ENCODE measurements at places on chromosomes 3 and 15.

DNA sequence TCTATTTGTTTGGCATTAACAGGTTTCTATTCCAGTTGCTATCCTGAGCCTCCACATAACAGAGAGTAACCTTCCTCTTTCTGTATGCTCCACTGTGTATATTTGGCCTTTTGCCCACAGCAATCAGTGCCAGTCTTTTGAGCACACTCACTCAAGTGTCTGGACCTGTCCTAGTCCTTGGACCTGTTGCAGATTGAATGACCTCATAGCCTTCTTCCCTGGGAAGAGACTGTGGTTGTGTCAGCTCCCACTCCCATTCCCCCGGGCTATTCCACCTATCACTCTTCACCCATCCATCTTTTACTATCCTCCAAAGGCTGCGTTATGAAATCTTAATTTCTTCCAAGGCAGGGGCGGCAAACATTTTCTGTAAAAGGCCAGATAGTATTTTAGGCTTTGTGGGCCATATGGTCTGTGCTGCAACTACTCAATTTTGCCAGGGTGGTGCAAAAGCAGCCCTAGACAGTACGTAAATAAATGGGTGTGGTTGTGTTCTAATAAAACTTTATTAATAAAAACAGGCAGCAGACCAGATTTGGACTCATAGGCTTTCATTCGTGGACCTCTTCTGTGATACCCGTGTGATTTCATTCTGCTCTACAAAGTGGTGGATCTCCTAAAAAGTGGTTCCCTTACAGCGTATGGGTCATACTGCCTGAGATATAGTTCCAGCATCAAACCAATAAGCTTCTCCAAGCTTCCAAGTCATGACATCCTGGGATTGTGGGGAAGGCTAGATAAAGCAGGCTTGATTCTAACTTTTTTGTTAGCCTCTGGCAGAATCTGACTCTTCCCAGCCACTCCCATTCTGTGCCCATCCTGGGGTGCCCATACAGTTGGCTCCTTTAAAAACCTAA lies 57.4 kb downstream of the CDAN1 start:
- DNase-seq, result no peak

GRCh38 chr15:70047386-70048197 lies 50.1 kb downstream of the TLE3 start:
- DNase-seq, result no peak

DNA sequence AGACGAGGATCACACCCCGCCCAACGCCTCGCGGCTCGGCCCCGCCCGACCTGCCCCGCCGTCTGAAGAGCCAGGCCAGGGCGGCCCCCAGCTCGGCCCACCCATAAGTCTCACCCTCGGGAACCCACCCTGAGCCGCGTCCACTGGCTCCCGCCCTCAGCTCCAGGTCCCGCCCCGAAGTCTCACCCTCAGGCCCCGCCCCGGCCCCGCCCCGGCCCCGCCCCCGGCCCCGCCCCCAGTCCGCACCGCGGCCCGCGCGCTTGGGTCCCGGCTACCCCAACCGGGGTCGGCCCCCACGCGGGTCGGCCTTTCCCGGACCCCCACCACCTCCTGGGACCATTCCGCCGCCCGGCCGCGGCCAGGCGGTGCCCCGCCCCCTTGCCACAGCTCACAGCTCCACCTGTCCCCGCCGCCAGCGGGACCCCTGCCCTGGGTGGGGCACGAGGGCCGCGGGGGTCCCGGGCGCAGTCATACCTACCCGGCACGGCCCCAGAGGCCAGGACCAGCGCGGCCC lies 489 bp downstream of the CSPG5 start:
- DNase-seq, result no peak

- DNase-seq, result no peak
Observed at GRCh38 chr3:114550165-114550564, 256.3 kb downstream of the TIGIT start.

DNA sequence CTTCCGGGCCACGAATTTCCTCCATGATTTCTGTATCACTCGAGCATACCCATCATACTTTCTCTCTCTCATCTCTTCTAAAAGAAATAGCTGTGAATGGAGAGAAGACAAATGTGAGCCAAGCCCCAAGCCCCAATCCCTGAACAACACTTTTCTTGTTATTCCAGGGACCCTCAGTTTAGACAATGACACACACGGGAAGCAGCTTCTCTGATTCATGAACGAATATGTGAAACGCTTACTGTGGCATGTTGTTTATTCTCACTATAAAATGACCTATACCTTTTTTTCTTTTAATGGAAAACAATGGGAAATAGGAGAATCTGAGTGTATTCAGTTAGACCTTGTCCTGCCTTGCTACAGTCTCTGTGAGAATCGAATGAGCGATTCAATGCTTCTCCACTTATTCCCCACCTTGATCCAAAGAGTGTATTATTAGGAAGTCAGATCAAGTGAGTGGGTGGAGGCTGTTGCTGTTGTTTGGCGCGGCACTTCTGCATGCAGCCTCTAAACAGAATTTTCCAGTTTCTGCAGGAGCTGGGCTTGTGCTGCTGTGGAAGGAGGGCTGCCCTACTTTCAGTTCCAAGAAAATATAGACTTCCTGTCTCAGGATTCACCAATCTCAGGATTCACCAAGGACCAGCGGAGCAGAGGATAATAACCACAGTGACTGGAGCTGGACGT lies 32.4 kb upstream of the LDHAL6B start:
- no peak for DNase-seq

- DNase-seq, result no peak
Observed at GRCh38 chr3:130693314-130693713, 53.3 kb downstream of the PIK3R4 start.

- no peak for DNase-seq
Observed at GRCh38 chr3:52452570-52453221, 1.1 kb downstream of the TNNC1 start.

DNA sequence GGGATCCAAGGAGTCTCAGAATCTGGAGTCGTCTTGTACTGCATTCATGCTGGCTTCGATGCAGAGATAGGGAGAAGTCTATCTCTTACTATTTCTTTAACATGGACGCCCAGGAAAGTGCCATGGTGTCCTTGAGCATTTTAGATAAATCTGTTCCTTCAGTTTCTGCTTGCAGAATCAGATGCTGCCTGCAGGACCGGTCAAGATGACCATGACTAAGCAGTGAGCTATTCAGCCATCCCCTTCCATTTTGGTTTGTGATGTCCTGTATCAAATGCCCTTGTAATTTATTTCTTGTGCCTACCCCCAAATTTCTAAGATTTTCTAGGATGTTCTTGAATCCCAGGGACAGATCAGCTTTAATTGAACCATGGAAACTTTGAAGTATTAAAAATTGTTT lies 139.4 kb upstream of the TP63 start:
- no peak for DNase-seq

DNA sequence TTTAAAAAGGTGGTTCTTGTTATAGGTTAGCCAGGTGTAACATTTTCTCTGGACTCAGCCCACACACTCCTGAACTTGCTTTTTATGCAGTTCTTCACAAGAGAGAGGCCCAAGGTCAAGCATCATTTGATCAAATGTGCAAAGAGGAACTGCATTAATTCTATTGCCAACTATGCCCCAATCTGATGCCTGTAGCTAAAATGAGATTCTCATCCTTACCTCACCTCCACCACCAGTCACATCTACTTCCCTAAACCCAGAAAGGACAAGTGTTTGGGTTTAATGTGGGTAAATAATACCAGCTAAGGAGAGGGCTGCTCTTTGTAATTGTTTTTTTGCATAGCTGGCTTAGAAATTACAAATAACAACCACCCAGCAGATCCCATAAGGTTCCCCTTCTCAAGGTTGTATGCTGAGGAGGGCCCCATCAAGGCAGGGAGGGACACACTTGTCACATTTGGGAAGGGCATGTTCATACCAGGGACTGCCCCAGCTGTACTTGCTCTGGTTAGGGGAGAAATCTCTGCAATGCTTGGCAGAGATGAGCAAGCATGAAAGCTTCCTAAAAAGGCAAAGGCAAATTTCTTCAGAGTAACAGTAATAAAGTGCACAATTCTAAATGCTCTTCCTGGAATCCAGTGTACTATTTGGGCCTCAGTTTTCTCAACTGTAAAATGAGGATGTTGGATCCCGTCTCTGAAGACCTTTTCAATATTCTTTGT lies 76.2 kb downstream of the TGFBR2 start:
- DNase-seq, result no peak

DNA sequence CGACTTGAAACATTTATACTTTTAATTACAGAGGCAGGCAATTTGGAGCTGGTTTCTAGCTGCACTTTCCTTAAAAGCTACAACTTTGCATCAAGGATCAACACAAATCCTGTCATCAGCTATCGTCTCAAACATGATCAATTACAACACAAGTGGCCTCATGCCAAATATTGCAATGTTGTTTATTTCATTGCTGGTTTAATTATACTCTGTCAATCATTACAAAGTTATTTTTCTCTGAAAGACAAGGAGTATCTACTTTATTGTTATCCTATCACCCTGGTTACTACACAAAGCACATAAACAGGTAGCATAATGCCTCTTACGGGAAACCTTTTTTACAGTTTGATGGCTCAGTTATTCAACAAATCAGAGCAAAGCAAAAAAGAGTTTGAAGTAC lies 58.0 kb upstream of the FOXB1 start:
- DNase-seq, result no peak

- no peak for DNase-seq
Observed at GRCh38 chr15:78018946-78019644, 58.4 kb downstream of the TBC1D2B start.

DNA sequence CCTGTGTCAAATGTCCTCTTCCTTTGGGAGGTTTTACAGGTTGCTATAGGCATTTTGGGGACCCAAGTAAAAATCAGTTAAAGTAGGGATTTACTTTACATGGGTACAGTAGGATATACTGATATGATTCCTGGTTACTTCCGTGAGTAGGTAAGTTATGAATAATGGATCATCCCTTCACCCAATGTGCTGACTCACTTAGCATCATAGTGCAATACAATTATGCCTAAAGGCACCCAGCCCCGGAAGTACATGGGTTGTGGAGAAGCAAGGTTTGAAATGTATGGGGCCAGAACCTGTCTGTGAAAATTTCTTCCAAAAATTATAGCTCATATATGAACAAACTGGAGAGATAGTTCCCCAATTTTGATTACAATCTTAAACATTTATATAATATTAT lies 64.0 kb downstream of the GLB1 start:
- DNase-seq, result no peak

GRCh38 chr3:29771602-29772001 lies 490.7 kb downstream of the RBMS3 start:
- DNase-seq, result no peak

- DNase-seq, result no peak
Observed at GRCh38 chr3:37535526-37536432, 325.9 kb upstream of the CTDSPL start.

DNA sequence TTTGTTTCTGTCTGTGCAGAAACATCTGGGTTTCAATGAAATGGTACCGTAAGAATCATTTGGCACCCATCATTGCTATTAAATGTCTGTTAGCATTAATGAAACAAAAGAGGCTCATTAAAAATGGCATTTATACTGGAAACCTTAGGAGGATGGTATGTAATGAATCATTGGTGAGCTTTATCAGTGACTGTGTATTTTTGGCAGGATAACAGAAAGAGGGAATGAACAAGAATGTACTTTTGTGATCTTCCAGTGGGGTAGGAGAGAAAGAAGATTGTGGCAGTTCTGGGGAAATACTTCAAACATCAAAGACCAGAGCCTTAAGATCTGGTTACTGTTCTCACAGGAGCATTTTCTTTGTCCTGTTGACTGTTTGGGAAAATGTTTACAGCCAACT lies 4.7 kb upstream of the DCBLD2 start:
- DNase-seq, result no peak

- DNase-seq, result no peak
Observed at GRCh38 chr3:31077021-31077601, 182.7 kb upstream of the GADL1 start.

DNA sequence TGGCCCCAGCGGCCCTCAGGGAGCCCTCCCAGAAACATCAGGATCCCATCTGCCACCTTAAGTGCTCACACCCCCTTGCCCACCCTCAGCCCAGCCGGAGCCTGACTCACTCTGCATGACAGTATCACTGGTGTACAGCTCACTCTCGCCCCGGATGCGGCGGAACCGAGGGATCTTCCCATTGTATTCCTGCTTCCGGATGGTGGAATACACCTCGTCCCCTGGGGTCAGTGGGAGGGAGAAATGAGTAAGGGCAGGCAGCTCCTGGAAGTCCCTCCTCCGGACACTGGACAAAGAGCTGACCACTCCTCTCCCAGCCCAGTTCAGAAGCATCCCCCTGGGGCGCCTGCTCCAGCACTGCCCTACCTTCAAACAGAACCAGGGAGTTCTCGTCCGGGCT lies 16.5 kb downstream of the SEMA7A start:
- no peak for DNase-seq

DNA sequence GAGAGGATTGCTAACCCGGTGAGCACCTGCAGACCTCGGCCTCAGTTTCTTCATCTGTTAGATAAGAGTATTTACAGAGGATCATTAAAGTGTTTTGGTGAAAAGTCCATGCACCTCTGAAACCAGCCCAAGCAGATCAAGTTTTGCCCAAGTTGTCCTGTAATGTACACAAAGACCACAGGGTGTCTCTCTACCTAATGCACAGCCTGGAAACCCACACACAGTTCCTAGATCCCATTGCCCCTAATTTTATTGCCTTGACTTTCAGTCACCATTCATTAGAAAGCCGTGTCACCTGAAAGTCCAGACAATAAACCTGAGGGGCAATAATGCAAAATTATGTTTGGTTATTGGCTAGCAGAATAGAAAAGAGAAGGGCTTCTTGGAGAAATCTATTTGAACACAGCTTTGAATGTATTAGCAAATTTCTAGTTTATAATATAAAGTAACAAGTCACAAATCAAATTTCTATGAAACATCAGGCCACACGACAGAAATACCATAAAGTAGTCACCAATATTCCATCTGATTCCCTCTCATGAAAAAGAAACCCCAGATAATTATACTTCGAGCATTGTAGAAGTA lies 161.3 kb upstream of the SLC2A2 start:
- no peak for DNase-seq

GRCh38 chr15:75176396-75176761 lies 25.3 kb upstream of the C15orf39 start:
- no peak for DNase-seq

DNA sequence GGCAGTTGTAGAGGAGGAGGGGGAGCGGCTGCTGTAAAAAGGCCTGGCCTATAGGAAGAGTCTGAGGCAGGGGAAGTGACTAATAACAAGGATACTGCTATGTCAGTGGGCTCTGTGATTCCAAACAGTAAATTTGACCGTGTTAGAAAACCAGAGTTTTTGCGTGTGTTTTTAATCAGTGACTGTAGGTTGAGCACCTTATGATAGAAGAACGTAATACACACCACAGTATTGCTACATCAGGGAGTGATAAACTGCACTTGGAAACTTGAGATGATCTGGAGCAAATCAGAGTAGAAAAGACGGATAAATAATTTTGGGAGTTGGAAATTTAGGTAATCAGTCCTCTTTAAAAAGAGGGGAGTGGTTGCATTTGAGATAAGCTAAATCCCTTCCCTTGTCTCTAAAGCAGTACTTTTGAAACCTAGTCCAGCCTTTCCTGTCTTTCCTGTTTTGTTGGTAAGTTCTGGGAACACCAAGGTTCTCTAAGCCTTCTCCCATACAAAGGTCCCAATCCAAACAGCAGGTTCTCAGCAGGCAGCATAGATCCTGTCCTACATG lies 130.5 kb upstream of the NR2E3 start:
- no peak for DNase-seq

Measured in stimulated activated CD8-positive, alpha-beta memory T cell treated with anti-CD3 and anti-CD28 coated beads, Interleukin-7, amount 100 ng/mL, for 1 hour (primary cell).